ENCODE measurements at places on chromosomes 11 and 22. TPM values are rescaled to one million over a fixed set of nuclear protein-coding genes. Genes with fewer than 3 reads are reported as not detected.

DNA sequence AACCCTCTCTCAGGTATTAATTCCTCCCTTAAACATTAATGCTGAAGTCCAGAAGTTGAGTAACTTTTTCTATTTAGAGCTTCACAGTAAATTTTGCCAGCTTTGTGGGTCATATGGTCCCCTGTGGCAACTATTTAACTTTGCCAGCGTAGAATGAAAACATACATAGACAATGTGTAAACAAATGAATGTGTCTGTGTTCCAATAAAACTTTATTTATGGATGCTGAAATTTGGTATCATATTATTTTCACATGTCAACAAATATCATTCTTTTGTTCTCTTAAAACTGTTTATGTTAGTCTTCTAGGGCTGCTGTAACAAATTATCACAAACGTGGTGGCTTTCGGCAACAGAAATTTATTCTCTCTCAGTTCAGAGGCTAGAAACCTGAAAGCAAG, 85.1 kb downstream of the TMEM135 start:
- no peak for DNase-seq
- no peak overlapping the region for H3K27ac ChIP-seq
- peaks cover 3% of the 10 kb centered on the region for H3K36me3 ChIP-seq

The OR10G7 gene
- not detected for total RNA-seq

DNA sequence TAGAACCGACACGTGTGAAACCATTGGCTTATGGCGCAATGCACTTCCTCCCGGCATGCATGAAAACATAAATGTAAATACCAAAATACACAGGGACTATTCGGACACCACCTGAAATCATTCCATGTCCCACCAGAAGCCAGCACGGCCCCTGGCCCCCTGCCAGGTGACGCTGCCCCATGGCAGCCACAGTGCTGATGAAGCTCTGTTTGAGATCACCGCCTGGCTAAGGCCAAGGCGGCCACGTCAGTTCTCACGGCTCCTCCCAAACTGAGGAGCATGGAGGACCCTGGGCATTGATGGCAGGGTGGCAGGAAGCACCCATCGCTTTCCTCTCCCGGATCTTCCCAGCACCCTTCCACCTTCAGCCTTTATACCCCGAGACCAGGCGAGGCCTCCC, 89.5 kb downstream of the CDKN1C start:
- no peak for DNase-seq
- no peaks in the 10 kb centered on the region for H3K27me3 ChIP-seq
- H3K36me3 ChIP-seq, result no peaks in the 10 kb centered on the region
- no peaks in the 10 kb centered on the region for H3K4me1 ChIP-seq
- no peak overlapping the region for H3K4me3 ChIP-seq

GRCh38 chr11:112941104-112941503, 20.1 kb upstream of the NCAM1 start:
- H3K36me3 ChIP-seq, result no peaks in the 10 kb centered on the region
- DNase-seq, result no peak
- H3K27me3 ChIP-seq, result peaks cover 10% of the 10 kb centered on the region

The OR56A1 gene
- not detected for total RNA-seq

The MFRP gene
- total RNA-seq, result not detected

The ZNRF3 gene
- total RNA-seq, result 0.58 TPM

- no peaks in the 10 kb centered on the region for H3K4me1 ChIP-seq
- H3K27ac ChIP-seq, result no peak overlapping the region
- no peaks in the 10 kb centered on the region for H3K36me3 ChIP-seq
- H3K27me3 ChIP-seq, result no peaks in the 10 kb centered on the region
- DNase-seq, result no peak
These were observed 49.1 kb downstream of the CDKN1C start for GRCh38 chr11:2836315-2837095.

The LDHAL6A gene
- total RNA-seq, result not detected

DNA sequence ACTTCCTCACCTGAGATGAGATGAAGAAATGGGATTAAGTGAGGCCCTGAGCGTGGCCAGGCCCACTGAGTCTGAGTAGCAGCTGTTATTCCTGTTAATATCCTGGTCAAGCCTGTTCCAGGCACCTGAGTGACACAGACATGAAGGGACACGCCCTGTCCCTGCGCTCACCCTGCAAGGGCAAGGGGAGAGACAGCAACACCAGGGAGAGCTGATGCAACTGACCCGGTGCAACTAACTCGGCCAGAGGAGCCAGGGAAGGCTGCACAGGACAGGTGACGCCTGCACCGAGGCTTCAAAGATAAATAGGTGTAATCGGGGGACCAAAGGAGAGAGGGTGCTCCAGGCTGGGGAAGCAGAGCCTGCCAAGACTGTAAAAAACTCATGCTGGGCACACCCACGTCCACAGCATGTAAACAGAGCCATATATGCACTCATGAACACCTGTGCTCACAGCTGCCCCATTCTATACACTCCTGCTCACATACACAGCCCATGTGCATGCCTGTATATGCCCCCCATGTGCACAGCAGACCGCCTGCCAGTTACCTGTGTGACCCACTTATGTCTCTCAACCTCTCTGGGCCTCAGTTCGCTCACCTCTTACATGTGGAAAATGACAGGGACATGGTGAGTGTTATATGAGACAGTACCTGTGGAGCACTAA, 22.8 kb upstream of the GCAT start:
- H3K4me3 ChIP-seq, result no peak overlapping the region
- DNase-seq, result no peak
- no peaks in the 10 kb centered on the region for H3K36me3 ChIP-seq
- no peaks in the 10 kb centered on the region for H3K4me1 ChIP-seq
- no peaks in the 10 kb centered on the region for H3K27me3 ChIP-seq
- H3K27ac ChIP-seq, result no peak overlapping the region

- H3K27me3 ChIP-seq, result no peaks in the 10 kb centered on the region
- peak; percentile 57 for DNase-seq
- peak overlapping the region; percentile 36 for H3K27ac ChIP-seq
- no peak overlapping the region for H3K4me3 ChIP-seq
These were observed 17.5 kb downstream of the ATG16L2 start for GRCh38 chr11:72831521-72832300.

DNA sequence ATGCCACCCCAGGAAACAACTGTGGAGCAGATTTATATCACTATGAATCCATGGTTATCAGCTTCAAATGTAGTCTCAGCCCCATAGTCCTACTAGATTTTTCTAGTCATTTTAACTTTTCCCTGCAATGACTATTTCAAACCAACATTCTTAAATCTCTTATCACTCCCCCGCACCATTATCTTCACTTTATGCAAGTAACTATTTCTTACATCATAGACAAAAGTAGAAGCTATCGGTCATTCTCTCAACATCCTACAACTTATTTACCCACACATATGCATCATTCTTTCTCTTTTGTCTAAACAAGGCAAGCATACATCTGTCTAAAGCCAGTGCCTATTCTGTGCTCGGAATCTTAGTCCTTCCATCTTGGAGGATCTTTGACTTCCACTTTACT, 4.4 kb downstream of the TIMM10B start:
- H3K27ac ChIP-seq, result no peak overlapping the region
- H3K36me3 ChIP-seq, result peaks cover 32% of the 10 kb centered on the region
- no peaks in the 10 kb centered on the region for H3K27me3 ChIP-seq
- no peak overlapping the region for H3K4me3 ChIP-seq
- peaks cover 23% of the 10 kb centered on the region for H3K4me1 ChIP-seq
- no peak for DNase-seq

- H3K4me1 ChIP-seq, result no peaks in the 10 kb centered on the region
- H3K4me3 ChIP-seq, result no peak overlapping the region
- no peaks in the 10 kb centered on the region for H3K36me3 ChIP-seq
- DNase-seq, result no peak
- H3K27ac ChIP-seq, result no peak overlapping the region
These were observed 147.0 kb upstream of the API5 start for GRCh38 chr11:43164831-43165230.

- peak overlapping the region; percentile 89 for H3K4me3 ChIP-seq
- no peaks in the 10 kb centered on the region for H3K36me3 ChIP-seq
- H3K27ac ChIP-seq, result peak overlapping the region; percentile 93
- peaks cover 2% of the 10 kb centered on the region for H3K27me3 ChIP-seq
- DNase-seq, result no peak
- H3K4me1 ChIP-seq, result peaks cover 23% of the 10 kb centered on the region
These were observed 607 bp downstream of the DMC1 start for GRCh38 chr22:38569181-38569971.

- no peak overlapping the region for H3K4me3 ChIP-seq
- H3K27ac ChIP-seq, result no peak overlapping the region
- H3K27me3 ChIP-seq, result peaks cover under 1% of the 10 kb centered on the region
- no peaks in the 10 kb centered on the region for H3K36me3 ChIP-seq
- no peaks in the 10 kb centered on the region for H3K4me1 ChIP-seq
These were observed 35.2 kb upstream of the FADD start for GRCh38 chr11:70167723-70168404.

GRCh38 chr11:90465553-90465952, 242.7 kb upstream of the CHORDC1 start:
- no peaks in the 10 kb centered on the region for H3K27me3 ChIP-seq
- no peak overlapping the region for H3K4me3 ChIP-seq
- H3K27ac ChIP-seq, result no peak overlapping the region
- H3K36me3 ChIP-seq, result no peaks in the 10 kb centered on the region

DNA sequence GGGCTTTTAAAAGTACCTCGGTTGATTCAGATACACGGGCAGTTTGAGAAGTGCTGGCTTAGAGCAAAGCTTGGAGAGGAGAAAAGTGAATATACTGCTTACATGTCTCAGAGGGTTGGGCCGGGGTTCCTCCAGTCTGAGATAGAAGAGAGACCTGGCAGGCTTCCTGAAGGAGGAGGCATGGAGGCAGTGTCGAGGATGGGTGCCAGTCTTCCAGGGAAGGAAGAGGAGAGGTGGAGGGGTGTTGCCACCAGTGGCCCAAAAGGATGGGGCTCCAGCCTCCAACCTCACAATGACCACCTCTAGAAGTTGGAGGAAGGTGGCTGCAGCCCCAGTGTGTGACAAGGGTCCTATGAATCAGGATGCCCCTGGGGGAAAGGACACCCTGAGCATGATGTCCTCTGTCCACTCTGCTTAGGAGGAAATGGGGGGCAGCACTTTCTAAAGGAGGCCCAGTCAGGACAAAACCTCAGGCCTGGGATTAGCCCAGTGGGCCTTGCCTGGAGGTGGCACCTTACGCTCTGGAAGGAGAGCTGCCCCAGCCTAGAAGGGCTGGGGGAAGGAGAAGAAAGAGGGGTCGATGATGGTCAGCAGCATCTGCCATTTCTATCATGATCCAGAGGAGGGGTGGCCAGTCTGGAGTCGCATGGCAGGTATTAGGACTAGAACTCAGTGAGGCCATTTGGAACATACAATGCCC, 65.2 kb downstream of the CD82 start:
- no peak overlapping the region for H3K27ac ChIP-seq
- no peaks in the 10 kb centered on the region for H3K36me3 ChIP-seq
- H3K4me1 ChIP-seq, result peaks cover 14% of the 10 kb centered on the region
- peaks cover 4% of the 10 kb centered on the region for H3K27me3 ChIP-seq
- no peak for DNase-seq
- H3K4me3 ChIP-seq, result no peak overlapping the region

The DPAGT1 gene
- 58.4 TPM for total RNA-seq

All from activated CD4-positive, alpha-beta memory T cell treated with anti-CD3 and anti-CD28 coated beads, Interleukin-2, amount 10 ng/mL, durations not matched to agents 7 days and 5 days (primary cell).